Activated T-helper 1 cell treated with anti-CD3 and anti-CD28 coated beads, Interleukin-2, amount 50 U/mL, for 16 hours (primary cell): ENCODE measurements at places on chromosomes 7 and 10.
A peak's percentile ranks its signal among the peaks of the same experiment; 100 is the strongest.

GRCh38 chr7:124954790-124955189 lies 25.2 kb upstream of the POT1 start:
- DNase-seq, result no peak

DNA sequence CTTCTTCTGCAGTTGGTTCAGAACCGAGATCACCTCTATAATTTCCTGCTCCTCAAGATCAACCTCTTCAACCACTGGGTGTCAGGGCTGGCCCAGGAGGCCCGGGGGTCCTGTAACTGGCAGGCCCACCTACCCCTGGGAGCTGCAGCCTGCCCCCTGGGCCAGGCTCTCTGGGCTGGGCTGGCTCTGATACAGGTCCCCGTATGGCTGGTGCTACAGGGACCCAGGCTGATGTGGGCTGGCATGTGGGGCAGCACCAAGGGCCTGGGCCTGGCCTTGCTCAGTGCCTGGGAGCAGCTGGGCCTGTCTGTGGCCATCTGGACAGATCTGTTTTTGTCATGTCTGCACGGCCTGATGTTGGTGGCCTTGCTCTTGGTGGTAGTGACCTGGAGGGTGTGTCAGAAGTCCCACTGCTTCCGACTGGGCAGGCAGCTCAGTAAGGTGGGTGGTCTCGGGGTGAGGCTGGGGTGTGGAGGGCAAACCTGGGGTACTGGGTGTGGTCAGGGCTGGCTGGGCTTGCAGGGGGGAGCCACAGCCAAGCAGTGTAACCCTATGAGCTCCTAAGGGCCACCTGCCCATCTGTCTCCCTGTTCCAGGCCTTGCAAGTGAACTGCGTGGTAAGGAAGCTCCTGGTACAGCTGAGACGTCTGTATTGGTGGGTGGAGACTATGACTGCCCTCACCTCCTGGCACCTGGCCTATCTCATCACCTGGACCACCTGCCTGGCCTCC lies 4.2 kb downstream of the TMEM270 start:
- no peak for DNase-seq

DNA sequence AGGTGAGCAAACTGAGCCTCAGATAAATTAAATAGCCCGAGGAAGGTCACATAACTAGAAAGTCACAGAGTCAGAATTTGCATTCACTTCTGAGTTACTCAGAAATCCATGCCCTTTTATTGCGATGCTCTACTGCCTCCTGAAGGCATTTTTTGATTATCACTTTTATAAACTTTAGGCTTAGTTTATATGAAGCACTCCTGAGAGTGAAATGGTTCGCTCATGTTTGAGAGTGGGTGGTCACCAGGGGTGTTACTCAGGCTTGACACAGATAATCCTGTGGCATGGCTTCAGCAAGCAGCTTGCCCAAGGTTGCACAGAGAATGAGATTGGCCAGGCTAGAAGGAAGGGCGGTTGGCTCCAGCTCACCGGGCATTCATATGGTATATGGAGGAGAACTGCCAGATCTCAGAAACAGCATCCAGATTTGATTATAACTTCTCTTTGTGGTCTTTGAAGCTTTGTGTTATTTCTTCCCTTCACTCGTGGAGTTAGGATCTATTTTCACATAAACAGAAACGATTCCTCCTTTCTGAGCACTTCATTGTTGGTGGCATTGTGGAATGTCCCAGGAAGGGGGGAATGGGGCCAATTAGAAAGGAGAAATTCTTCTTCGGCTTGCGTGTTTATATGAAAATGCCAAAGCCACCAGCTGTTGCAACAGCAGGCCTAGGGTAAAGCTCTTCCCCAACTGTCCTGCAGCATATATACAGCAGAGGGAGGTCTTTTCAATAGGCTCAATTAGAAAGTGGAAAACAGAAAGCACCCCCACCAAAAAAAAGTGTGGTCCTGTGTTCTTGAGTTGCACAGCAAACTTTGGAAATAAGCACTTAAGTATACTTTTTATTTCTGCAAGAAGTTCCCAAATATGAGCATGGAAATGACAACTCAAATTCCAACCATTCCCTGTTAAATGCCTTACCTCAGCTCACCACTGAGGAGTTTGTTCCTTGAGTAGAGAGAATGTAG lies 628.8 kb downstream of the SUGCT start:
- DNase-seq, result no peak

GRCh38 chr7:148763622-148764021 lies 64.9 kb downstream of the CUL1 start:
- no peak for DNase-seq

- DNase-seq, result peak; percentile 52
Measured at GRCh38 chr10:23067939-23068775, 27.2 kb upstream of the MSRB2 start.

DNA sequence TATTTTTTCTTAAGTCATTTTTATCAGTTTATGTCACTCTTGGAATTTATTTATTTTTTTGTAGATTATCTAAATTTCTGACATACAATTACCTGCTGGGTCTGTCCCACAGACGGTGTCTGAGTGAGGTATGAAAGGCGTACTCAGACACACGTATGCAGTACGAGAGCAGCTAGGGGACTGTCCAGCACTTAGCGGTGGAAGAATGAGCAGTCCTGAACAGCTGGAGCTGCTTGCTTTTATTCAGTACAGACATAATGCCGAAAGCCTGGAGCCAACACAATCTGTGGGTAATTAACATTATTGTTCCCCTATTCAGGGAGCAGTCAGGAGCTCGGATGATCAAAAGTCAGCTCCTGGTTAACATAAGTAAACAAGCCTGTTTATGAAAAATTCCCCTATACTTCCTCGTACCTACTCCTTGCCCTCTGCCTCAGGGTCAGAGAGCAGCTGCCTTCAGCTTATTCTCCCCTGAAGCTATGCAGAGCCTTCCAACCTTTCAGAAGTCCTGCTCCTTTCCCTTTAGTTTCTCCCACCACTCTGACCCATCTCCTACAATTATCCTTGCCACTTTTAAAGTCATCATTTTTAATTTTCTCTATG lies 488.0 kb upstream of the POM121L12 start:
- DNase-seq, result no peak

GRCh38 chr7:71133856-71134255 lies 1.9 kb downstream of the GALNT17 start:
- DNase-seq, result no peak

GRCh38 chr7:2864999-2865670 lies 21.0 kb upstream of the GNA12 start:
- DNase-seq, result peak; percentile 52

DNA sequence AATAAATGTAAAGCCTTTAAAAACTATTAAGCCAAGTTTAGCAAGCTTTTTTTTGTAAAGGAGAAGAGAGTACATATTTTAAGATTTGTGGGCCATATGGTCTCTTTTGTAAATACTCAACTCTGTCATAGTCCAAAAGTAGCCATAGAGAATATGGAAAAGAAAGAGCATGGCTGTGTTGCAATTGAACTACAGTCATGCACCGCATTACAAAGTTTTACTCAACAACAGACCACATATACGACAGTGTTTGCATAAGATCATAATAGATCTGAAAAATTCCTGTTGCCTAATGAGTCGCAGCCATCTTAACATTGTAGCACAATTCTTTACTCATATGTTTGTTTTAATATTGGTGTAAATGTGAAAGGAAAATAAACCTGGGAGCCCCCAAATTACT lies 440.8 kb downstream of the HTR7 start:
- DNase-seq, result no peak

DNA sequence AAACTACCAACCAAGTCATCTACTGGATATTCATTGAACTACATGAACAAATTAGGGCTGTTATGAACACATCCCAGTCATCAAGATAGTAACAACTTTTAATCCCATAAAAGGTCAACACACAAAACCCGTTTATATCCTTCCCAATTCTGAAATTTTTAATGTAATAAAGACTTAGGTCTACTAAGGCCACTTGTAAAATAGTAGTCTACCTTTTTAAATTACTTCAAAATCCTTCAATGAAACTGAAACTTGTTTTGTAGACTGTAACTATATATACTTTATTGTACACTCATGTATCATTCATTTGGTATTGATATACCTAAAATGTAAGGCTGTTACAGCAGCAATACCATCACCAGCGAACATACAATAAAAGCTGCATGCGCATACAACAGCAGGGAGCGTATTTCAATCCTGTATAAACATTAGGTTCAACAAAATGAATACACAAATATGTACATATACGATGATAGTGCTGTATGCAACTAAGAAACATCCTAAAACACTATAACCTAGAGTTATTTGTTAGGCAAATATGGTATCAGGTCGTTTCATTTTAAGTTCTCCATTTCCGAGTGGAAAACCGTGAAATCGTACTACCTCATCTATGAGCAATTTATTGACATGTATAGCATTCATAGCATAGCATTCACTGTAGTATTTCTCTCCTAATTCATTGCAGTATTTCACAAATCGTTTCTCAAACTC lies 973 bp downstream of the ATAD1 start:
- DNase-seq, result no peak

DNA sequence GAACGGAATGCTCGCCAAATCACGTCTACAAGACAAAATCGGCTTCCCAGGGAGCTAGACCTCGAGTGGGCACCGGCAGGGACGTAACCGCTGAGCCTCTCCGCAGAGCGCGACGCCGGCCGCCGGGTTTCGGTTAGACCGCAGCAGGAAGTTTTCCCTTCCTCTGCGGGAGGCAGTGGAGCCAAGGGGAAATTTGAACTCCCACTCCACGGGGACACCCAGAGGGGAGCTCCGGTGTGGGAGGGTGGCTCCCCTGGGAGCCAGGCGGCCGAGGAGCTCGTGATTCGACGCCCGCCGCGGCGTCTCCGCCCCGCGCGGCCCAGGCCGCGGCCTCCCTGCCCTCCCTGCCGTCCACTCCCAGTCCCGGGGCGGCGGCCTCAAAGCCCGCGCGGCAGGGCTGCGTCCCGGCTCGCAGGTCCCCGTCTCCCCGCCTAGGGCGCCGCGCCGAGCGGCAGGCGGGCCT lies 426 bp downstream of the SYPL1 start:
- DNase-seq, result peak; percentile 35

- no peak for DNase-seq
Measured at GRCh38 chr10:129309565-129309964, 157.5 kb upstream of the MGMT start.

DNA sequence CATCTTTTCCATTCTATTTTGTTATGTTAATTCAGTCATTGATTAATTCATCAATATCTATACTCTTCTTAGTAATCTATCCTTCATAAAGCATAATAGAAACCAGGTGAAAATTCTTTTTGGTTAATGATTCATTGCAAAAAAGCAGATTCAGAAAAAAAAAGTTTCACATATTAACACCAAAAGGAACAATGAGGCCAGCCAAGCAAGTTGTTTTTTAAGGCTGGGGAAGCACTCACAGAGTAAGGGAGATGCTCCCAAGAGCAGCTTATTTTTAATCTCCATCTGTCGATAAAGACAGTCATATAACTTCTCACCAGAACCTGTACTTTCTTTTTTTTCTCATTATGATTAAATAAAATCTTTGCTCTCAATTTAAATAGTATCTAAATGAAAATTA lies 95.8 kb downstream of the CACNA2D1 start:
- no peak for DNase-seq

GRCh38 chr7:87475359-87476178 lies at the start of gene ABCB4:
ABCB4 (minus strand) TSS chr7:87475680; CDS start chr7:87475465, 215 bp downstream.
- DNase-seq, result no peak

DNA sequence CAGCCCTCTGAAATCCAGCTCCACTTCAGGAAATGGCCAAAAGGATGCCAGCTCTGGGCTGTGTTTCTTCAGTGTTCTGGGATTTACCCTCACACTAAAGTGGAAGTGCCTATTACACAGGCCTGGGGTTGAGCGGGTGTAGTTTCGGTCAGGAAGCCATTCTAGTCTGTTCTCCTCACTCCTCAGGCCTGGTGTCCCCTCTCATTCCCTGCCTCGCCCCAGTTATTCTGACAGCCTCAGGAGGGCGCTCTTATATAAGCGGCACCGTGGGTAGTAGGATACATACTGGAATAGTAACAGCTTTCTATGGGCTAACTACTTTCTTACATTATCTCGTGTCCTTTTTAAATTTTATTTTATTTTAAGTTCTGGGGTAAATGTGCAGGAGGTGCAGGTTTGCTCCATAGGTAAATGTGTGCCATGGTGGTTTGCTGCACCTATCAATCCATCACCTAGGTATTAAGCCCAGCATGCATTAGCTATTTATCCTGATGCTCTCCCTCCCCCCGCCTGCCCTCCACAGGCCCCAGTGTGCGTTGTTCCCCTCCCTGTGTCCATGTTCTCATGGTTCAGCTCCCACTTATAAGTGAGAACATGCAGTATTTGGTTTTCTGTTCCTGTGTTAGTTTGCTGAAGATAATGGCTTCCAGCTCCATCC lies 12.2 kb upstream of the LGI1 start:
- DNase-seq, result no peak

DNA sequence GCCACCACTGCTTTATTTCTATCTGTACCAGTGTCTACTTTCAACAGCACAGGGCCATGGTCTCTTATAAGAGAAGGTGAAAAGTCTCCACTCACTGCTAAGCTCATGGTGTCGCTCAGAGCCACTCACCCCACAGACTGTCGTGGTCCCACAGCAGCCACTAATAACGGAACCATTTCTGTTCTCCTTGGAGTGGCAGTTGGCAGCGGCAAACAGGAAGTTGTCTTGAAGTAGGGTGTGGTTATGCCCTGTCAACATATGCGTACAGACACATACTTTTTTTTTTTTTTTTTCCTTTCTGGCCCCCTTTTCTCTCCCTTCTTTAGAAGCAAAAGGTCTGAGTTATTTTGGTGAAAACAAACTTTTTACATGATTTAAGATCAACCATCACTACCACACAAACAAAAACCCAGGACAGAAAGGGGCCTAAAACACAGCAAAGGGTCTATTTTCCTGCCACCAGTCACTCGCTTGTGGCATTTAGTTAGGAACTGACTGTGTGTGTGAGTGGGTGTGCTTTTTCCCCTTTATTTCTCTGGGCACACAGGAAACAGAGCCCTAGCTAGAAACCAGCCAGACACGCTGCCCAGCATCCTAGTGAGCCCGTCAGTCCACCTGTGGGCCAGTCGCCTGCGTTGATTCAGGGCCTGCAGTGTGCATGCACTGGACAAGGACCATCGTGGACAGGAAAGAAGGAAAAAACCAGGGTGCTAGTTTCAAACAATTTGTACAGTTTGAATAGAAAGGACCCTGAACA lies 96.7 kb upstream of the EFCAB10 start:
- peak; percentile 22 for DNase-seq

GRCh38 chr7:14432924-14433323 lies 443.5 kb upstream of the ETV1 start:
- DNase-seq, result no peak

DNA sequence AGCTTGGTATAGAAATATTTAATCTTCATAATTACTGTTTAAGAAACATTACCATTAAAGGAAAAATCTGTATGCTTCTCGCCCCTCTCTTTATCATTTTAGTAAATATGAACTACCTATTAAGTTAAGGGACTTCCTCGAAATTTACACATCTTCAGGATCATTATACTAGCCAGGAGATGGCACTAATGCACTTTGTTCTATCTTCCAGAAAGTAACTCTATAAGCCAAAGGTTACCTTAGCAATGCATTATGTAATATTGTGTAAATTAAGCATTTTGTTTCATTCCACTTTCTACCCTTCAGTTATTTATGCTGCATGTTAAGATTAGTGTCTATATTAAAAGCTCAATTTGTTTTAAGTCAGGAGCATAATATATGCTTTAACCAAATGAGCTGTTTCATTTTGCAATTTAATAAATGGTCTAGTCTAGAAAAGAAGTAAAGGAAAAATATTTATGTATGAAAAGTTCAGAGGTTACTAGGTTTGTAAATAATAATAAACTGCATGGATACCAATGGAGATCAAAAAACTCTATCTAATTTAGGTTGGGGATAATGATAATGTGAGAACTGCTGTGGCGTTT lies 128.5 kb downstream of the ANKRD7 start:
- DNase-seq, result no peak

GRCh38 chr10:6101181-6101580 lies 12.3 kb downstream of the RBM17 start:
- DNase-seq, result no peak

GRCh38 chr10:114083040-114083439 lies 39.4 kb downstream of the ADRB1 start:
- no peak for DNase-seq
